ENCODE measurements at places on chromosomes 11 and 22.

- no peak for DNase-seq
Observed at GRCh38 chr11:121246021-121246768, 46.4 kb upstream of the SC5D start.

GRCh38 chr11:109267293-109268095, 154.5 kb upstream of the C11orf87 start:
- no peak for DNase-seq

GRCh38 chr11:11958403-11959231, 49.8 kb downstream of the DKK3 start:
- DNase-seq = no peak

DNA sequence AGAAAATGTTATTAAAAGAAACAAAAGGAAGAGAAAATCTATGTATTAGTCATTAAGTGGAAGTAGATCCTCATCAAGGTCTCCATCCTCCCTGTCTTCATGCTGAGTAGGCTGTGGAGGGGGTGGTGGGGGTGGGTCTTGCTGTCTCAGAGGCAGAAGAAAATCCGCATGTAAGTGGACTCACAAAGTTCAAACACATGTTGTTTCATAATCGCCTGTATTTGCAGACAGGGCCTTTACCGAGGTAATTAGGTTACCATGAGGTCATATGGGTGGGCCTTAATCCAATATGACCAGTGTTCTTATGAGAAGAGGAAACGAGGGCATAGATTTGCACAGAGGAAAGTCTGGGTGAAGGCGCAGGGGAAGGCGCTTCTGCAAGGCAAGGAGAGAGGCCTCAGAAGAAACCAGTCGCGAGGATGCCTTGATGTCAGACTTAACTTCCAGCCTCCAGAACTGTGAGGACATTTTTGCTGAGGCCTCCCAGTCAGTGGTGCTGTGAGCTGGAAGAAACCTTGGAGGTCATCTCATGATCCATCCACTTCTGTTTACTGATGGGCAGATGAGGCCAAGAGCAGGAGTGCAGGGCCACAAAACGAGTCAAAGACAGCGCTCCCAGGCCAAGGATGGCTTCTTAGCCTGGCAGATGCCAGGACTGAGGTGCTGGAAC, 49.3 kb upstream of the THY1 start:
- no peak for DNase-seq

GRCh38 chr22:49352361-49353169, 475.1 kb downstream of the BRD1 start:
- DNase-seq = no peak

GRCh38 chr11:1665313-1665712, 31.7 kb upstream of the KRTAP5-6 start:
- no peak for DNase-seq

DNA sequence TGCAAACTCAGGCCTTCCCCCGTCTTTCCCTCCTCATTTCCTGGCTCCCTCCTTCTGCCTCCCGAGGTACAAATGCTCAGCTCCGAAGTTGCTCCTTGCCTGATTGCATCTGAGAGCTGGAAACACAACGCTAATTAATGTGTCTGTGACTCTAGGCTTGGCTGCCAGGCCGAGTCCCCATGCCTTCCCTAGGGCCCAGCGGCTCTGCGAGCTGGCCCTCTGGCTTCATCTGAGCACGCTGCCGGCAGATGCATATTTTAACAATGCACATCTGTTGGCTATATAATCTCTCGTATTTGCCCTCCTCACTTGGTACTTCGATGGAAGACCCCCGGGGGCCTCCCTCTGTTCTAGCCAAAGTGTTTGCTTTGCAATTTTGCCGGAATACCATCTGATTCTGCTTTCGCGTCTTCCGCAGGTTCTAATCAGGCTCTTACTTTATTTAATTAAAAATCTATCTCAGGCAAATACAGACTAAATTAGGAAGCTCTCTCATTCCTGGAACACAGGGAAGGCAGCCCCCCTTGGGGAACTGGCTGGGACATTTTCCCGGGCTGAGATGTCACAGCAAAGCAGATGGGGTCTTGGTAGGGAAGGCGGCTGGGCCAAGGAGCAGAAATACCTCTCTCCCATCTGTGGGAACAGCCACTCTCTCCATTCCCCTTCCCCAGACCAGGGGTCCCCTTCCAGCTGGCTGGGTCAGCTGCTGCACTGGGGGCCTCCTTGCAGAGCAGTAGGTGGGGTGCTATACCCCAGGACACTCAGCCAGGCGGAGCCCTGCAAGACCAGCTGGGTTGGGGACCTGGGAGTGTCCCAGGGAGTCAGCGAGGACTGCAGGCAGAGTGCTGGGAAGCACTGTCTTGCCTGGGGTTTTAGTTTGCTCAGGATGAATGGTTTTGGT, 162.8 kb downstream of the ST3GAL4 start:
- DNase-seq = no peak

DNA sequence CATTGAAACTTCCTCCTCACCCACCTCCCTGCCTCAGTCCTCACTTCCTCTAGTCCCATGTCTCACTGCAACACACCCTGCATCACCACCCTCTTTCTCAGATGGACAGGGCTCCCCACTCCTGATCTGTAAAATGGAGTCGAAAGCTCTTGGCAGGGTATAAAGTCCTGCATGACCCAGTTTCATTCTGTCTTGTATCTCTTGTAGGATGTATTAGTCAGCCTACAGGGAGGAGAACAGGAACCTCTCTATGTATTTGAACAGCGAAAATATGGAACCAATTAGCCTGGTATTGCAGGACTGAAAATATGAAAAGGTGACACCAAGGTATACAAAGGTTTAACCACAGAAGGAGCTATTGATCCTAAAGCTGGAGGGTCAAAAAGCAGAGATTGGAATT, 156.9 kb upstream of the SNX19 start:
- DNase-seq = no peak

GRCh38 chr11:76410851-76411357, 29.8 kb downstream of the GVQW3 start:
- DNase-seq = no peak

GRCh38 chr22:26674211-26675190, 17.1 kb downstream of the MIAT start:
- no peak for DNase-seq

DNA sequence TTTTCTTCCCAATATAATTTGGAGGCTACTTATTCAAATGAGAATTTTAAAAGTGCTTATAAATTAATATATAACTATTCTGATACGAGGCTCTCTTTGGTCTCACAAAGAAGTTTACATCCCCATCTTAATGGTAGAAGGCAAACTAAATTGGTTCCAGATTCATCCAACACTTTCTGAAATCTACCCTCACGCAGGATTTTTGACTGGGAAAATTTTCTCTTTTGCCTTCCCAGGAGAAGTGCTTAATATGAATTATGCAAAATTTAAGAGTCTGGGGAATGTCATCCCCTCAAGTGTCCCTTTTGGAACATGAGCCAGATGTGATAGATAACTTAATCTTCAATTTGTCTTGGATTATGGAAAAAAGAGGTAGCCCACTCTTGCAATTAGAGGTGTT, at the start of gene OR4C11:
OR4C11 (minus strand) TSS at position 101 of the 400 bp plus-strand sequence. CDS start 3,272 bp downstream, outside the sequence.
- no peak for DNase-seq

- DNase-seq = no peak
Observed at GRCh38 chr22:35905894-35906293, 122.7 kb downstream of the RBFOX2 start.

- no peak for DNase-seq
Observed at GRCh38 chr22:27705408-27706080, 96.0 kb downstream of the MN1 start.

GRCh38 chr11:32082346-32082986, 8.4 kb upstream of the RCN1 start:
- DNase-seq = no peak

- DNase-seq = no peak
Observed at GRCh38 chr11:11068113-11068512, 210.3 kb upstream of the ZBED5 start.

DNA sequence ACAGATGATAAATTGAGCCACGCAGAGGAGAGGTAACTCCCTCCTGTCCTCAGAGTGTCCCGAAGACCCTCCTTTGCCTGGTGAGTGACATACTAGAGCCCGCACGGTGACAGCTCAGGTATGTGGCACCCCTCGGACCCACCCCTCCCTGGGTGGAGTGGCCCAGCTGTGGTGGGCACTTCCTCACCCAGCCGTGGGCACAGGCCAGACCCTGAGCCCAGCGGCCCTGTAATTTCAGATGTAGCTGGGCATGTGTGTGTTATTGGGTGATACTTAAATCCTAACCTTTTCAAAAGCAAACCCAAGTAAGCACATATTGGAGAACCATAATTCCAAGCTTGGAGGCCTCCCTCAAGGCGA, 93.2 kb downstream of the WNT7B start:
- no peak for DNase-seq
